ENCODE measurements at places on chromosomes 12 and 14. TPM values are rescaled to one million over a fixed set of nuclear protein-coding genes. Genes with fewer than 3 reads are reported as not detected.

Gene LAG3
- total RNA-seq: not detected

DNA sequence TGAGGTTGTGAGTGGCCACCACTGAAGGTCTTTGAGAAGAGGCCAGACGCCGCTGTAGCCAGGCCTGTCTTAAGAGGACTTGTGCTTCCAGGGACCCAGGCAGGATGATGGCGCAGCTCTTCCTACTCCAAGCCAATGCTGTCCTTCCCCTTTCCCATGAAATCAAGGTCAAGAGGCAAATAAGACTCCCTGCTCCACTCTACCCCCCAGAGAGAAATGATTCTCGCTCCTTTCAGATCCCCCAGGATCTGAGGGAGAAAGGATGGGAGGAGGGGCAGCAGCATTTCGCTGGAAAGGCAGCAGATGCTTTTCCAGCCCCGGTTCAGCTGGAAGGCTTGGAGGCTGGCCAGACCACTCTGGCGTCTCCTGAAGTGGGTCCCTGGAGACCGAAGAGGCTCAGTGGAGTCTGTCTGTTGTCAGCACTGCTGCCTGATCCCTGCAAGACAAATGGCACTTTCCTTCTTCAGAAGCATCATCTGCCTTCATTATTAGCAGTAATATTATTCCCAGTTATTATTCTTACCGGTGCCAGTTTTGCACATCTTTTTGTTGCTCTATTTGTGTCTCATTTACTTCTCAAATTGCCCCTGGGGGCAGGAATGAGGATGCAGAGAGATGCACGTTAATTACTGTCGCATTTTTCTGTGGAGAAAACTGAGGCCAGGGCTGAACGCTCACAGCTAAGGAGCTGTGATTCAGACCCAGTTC lies 51.4 kb downstream of the C14orf132 start:
- DNase-seq: peak; percentile 92

- no peak for DNase-seq
Observed at GRCh38 chr12:113609692-113610469, 138.2 kb upstream of the LHX5 start.

DNA sequence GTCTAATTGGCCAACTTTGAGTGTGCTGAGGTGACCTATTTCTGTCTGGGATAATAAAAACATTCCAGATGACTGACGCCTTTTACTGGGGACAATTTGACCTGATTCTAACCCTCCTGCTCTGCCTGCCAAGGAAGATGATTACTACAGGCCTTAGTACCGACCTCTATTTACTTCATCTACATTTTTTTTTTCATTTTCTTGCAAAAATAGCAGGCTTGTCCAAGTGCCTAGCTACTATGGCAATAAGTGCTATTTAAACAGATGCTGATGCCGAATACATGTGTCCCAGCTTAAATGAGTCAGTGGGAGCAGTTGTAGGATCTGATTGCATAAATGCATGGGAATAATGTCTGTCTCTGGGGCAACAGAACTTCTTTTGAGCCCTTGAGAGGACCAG lies 254.3 kb downstream of the RGS6 start:
- no peak for DNase-seq

Gene PSMC1
- 135 TPM for total RNA-seq

Gene KCNJ8
- total RNA-seq: 13.8 TPM

DNA sequence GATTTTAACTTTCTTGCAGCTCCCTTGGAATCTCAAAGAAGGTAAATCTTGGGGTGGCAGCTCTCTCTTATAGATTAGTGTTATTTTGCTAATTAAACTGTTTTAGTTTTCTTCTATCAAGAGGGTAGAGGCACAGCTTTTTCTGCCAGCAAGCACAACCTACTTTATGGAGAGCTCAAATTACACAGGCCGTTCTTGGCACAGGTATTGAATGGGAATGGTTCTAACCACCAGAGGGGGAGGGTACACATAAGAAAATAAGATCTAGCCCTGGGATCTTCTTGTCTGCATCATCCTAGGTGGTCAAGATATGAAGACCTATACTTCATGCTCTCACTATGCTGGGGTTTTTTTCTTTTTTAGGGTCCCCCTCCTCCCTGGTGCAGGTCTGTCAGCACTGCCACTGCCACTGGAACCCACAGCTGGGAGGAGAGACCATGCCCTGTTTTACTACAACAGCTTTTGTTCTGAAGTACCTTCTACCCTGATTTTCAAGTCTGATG lies 48.6 kb upstream of the STAC3 start:
- DNase-seq: peak; percentile 43

Gene SLC2A13
- 21.3 TPM for total RNA-seq

DNA sequence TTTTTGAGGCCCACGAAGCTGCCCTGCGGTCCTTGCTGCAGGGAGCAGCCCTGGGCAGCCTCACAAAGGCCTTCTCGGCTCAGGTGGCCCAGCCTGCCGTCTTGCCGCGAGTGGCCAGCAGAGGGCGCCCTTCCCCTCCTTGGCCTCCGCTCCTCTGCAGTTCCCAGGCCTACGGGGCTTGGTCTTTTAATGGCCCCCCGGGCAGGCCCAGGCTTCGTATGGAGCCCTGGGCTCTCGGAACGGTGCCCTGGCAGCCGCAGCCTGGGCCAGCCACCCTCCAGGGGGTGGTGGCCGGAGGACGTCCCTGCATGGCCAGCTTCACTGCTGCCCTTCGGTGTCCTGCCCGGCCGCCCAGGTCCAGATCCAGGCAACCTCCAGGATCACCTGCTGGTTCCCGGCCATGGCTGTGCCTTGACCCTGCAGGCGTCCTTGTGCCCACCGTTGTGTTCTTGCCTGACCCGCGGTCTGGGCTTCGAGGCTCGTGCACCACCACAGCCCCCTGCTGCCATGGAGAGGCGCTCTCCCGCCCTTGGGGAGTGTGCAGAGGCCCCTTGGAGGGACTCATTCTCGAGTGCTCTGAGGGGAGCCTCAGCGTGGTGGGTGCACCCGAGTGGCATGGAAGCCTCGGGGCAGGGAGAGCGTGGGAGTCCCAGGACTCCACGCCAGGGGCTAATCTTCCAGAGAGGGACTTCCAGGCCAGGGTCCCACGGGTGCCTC lies 9.4 kb downstream of the ASPG start:
- peak; percentile 61 for DNase-seq

GRCh38 chr14:92755495-92755894 lies 7.1 kb upstream of the LGMN start:
- no peak for DNase-seq

Data from thyroid gland (tissue), 4 donors.